ENCODE measurements at places on chromosomes 12 and 14. TPM values are rescaled to one million over a fixed set of nuclear protein-coding genes. Genes with fewer than 3 reads are reported as not detected.

DNA sequence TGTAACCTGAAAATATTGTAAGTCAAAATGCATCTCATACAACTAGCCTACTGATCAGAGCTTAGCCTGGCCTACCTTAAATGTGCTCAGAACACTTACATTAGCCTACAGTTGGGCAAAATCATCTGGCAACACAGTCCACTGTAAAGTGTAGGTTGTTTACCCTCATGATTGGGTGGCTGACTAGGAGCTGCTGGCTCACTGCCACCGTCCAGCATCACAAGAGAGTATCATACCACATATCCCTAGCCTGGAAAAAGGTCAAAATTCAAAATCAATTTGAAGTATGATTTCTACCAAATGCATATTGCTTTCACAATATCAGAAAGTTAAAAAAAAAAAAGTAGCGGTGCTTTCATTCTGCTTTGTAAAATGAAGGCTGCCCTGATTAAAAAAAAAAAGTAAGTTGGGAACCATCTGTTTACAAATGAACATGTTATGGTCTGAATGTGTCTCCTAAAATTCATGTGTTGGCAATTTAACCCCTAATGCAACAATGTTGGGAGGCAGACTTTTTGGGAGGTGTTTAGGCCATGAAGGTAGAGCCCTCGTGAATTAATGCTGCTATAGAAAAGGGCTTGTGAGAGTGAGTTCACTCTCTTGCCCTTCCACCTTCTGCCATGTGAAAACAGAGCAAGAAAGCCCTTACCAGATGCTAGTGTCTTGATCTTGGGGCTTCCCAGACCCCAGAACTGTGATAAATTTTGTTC lies 211.8 kb downstream of the PPM1H start:
- no peak for DNase-seq

DNA sequence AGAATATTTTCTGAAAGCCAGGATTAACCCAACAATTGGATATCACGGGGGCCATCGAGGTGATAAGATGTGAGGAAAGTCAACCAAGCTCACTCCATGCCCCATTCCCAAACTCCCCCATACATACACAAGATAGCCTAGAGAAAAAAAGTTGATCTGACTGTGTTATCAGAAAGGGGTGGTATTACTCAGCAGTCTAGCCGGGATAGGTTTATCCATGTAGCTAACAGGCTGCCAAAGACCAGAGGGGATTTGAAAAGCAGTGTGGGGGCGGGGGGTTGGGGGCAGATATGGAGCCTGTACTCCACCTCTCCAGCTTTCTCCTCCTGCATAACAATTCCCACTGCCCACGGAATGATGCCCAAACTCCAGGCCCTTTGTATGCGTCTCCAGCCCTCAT lies 13.2 kb upstream of the MAP1LC3B2 start:
- DNase-seq, result no peak

DNA sequence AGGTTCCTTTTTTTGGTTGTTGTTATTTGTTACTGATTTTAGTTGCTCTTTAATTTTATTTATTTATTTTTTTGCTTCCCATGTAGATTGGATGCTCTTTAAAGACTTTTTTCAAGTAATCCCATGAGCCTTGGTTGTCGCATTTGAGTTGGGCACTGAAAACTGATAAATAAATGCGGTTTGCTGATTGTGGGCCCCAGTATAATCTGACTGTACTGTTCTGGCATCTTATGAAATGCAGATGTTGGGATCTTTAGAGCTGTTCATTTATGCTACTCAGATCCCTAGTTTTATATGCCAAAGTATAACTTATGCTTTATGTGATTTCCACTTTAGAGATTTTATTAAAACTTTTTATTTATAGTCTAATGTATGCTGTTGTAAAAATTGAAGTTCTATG lies 33.3 kb downstream of the WNK1 start:
- DNase-seq, result no peak

GRCh38 chr12:116498471-116498870 lies 60.7 kb upstream of the MAP1LC3B2 start:
- DNase-seq, result no peak

DNA sequence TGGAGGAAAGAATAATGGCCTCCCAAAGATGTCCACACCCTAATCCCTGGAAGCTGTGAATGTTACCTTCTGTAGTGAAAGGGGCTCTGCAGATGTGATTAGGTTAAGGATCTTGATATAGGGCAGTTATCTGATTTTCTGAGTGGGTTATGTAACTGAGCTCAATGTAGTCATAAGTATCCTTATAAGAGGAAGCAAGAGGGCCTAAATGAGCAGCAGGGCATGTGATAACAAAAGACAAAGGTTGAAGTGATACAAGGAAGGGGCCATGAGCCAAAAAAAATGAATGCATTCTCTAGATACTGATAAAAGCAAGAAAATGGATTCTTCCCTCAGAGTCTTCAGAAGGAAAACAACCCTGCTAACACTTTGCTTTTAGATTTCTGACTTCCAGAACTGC lies 78.8 kb downstream of the OSBPL8 start:
- DNase-seq, result no peak

DNA sequence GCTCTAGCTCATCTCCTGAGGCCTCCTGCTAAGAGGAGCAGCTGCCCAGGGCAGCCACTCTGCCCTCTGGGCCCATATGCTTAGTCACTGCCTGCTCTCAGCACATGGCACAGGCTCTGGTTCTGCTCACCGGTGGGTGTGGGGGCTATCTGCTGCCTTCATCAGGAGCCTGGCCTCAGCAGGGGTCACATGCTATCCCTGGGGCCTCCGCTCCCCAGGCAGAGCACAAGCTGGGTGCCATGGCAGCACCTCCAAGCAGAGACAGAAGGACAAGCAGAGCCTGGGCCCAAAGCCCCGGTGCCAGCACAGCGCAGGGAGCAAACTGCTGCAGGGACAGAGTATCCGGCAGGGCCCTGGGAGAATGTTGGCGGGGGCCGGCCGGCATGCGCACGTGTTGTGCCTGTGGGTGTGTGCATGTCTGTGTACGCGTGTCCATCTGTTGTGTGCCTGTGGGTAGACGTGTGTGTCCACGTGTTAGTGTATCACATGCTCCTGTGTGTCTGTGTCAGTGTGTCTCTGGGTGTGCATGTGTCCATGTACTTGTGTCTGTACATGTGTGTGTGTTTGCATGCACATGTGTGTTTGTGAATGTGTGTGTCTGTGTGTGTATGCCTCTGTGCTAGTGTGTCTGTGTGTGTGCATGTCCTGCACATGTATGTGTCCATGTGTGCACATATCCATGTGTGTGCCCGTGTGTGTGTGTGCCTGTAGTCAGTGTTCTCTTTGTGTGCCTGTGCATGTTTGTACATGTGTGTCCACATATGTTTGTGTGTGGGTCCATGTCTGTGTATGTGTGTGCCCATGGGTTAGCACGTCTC lies 326.9 kb downstream of the TMEM121 start:
- DNase-seq, result no peak

DNA sequence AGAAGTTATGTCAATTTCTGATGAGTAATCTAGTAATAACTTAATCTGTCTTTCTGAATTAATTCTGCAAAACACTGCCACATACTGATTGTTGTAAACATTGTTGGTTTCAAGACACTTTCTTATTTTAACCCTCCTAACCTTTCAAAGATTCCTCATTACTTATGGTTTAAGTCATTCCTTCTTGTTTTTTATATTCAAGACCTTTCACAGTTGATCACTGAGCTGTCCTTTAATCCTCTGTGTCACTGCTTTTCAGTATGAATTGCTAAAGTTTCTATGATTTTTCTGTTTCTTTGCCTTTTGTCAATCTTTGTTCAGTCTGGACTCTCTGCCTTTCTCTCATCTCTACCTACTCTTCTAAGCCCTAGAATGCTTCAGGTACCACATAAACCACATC lies 164.7 kb downstream of the RAD51B start:
- no peak for DNase-seq

CLEC4D gene
- not detected for total RNA-seq

TMEM30B gene
- 0.07 TPM for total RNA-seq

Measured in neural crest cell (in vitro differentiated cells).